ENCODE measurements at places on chromosomes 12 and 14.

DNA sequence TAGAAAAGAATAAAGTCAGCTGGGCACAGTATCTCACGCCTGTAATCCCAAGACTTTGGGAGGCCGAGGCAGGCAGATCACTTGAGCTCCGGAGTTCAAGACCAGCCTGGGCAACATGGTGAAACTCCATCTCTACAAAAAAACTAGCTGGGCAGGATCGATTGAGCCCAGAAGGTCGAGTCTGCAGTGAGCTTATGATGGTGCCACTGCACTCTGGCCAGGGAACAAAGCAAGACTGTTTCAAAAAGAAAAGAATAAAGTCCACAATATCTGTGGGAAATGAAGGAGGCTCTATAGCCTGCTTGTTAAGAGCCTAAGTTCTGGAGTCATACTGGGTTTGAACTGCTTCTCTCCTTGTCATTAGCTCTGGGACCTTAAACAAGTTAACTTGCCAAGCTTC lies 7.9 kb downstream of the MAPK1IP1L start:
- no peak for DNase-seq

- DNase-seq, result no peak
These were observed 60.2 kb downstream of the SNAPC1 start for GRCh38 chr14:61822458-61822857.

GRCh38 chr12:2845280-2845679 lies 10.4 kb upstream of the NRIP2 start:
- DNase-seq, result no peak

GRCh38 chr12:81758421-81759189 lies 545 bp downstream of the PPFIA2 start:
- DNase-seq, result no peak

- DNase-seq, result no peak
These were observed 23.1 kb downstream of the TMED10 start for GRCh38 chr14:75153295-75153694.

GRCh38 chr14:53127151-53127550 lies 26.0 kb downstream of the DDHD1 start:
- DNase-seq, result no peak

DNA sequence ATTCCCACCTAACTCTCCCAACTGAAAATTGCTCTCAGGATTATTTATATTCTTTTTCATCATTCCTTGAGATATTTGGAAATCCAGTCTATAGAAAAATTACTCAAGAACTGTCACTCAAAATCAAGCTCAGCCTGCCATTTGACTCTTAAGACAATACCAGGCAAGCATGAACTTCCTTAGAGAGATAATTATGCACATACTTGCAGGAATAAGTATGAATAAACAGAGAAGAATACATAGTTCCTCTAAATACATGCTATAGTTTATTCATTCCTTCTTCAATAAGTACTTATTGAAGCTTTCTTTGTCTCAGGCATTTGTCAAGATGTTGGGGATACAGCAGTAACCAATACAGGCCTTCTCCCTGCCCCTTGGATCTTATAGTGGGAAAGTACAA lies 154.1 kb downstream of the SRGAP1 start:
- no peak for DNase-seq

DNA sequence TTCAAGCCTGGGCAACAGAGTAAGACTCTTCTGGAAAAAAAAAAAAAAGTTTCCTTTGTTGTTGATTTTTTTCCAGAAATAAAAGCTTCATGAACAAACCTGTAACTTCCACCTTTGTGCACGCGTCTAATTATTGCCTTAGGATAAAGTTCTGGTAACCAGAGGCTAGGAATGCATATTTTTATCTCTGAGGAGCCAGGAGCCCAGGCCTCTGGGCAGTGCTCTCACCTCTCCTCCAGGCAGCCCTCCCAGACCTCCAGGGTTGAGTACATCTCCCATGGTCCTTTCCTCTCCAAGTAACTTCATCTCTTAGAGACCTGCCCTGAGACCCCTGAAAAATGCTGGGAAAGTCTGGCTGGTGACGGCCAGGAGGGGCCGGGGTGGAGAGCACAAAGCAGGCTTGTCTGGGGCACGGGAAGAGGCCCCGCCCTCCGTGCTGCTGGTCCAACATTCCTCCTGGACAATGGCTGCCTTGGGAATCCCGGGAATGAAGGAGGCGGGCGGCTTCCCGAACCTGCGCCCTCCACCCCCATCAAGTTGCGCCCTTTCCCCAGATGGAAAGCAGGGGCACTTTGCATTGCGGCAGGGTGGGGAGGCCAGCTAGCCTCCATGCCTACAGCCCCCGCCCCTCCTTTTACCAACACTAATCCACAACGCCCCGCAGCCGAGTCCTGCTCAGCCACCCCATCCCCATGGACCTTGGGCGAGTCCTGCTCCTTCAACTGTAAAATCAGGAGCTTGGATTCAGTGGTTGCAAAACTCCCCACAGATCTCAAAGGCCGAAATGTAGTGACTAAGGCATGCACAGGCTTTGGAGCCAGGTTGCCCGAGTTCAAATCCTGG lies 7.3 kb upstream of the FIGNL2 start:
- no peak for DNase-seq

DNA sequence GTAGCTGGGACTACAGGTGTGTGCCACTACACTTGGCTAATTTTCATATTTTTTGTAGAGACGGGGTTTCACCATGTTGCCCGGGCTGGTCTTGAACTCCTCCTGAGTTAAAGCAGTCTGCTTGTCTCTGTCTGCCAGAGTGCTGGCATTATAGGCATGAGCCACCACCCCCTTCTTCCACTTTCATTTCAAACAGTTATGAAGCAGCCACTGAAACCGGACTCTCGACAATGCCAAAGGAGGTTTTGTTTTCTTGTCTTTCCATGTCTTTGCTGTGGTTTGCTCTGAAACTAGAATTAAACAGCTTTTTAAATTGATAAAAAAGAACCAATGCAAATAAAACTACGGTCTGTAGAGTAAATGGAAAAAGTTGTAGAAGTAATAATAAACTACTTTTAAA lies 30.4 kb downstream of the RAP1B start:
- DNase-seq, result no peak
